Neural progenitor cell (in vitro differentiated cells): ENCODE measurements at places on chromosomes 11 and 22.

- no peak for DNase-seq
Measured at GRCh38 chr11:33646168-33646567, 54.5 kb downstream of the C11orf91 start.

GRCh38 chr11:5596607-5597201 lies at the start of gene TRIM6:
TRIM6 (plus strand) TSS chr11:5596637; CDS start chr11:5596898, 261 bp downstream.
- peak; percentile 79 for DNase-seq

DNA sequence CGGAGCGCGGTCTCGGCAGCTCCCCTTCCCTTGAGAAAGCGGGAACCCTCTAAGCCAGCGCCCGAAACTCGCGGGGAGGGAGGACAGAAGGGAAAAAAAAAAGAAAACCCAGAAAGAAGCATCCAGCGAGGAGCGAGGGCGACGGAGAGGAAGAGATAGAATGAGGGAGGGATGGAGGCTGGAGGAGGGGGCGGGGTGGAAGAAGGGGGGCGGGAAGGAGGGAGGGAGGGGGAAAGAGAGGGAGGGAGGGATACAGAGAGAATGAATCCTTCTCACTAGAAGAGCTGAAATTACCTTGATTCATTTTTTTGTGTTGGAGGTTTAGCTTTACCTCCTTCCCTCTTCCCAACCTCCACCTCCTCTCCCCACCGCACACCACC lies 19.3 kb upstream of the BDNF start:
- DNase-seq: no peak

DNA sequence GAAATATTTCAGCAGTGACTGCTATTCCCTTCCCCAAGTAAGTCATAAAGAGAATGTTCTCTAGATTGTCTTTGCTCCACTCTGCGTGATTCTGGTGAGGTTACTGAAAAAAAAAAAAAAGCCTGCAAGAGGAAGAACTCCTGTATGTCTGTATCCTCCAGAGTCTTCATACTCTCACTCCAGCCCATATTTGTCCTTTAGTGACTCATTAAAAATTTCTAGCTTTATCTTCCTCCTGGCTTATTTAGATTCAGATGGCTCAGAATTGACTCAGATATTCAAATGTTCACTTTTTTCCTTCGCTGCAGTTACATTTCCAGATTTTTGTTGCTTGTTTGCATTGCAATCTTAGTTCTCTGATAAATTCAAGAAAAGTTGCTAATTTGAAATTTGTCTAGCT lies 76.3 kb upstream of the CNTN5 start:
- no peak for DNase-seq

DNA sequence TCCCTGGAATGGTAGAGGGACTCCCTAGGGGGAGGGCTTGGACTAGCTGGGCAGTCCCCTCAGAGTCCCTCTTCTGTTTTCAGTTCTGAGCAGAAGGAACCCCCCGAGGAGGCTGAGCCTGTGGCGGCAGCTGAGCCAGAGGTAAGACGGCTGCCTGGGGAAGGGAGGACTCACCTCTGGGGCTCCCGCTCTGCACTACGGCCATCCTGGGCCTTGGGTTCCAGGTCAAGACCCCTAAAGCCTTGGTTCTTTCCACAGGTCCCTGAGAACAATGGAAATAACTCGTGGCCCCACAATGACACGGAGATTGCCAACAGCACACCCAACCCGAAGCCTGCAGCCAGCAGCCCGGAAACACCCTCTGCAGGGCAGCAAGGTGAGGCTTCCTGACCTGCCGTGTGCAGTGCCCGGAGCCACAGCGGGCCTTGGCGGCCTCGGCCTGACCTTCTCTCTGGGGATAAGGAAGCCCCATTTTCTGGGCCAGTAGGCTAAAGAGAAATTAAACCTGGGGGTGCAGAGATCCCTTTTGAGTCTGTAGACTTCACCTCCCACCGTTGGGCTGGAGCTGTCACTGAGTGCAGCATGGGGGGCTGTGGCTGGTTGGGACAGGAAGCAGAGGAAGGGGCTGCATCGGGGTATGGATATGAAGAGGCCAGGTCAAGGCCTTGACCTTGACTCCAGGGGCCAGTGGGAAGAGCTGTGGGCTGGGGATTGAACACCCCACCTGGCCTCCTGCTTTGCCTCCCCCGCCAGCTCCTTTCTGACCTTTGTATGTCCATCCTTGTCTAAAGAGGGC lies 15.0 kb downstream of the INCENP start:
- no peak for DNase-seq

- DNase-seq: no peak
Measured at GRCh38 chr11:129580278-129580677, 204.6 kb downstream of the BARX2 start.

DNA sequence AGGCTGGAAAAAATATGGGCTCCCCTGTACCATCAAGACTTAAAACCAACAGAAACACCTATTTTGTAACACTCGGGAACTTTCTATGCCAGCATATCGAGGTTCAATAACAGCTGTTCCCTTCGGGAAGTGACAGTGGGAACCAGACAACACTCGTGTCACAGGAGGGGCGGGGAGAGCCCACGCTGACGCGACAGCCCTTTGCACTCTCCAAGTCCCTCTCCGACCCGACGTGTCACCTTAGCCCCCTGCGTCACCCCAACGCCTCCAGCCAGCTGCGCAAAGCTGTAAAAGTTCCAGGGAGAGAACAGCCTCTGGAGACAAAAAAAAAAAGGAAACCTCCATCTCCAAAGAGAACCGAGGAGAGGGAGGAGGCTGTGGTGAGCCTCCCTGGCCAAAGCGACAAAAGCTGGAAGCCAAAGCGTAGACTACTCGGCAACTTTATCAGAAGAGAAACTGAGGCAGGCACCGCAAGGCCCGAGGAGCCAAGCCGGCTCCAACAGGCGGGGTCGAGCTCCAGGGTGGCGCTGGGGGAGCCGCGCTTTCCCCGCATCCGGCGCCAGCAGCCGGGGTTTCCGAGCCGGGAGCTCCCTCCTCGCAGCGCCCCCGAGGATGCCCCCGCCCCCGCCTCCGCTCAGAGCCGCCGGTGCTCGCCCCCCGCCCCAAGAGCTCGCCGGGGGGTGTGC lies 751 bp downstream of the ARFGAP3 start:
- DNase-seq: peak; percentile 42

DNA sequence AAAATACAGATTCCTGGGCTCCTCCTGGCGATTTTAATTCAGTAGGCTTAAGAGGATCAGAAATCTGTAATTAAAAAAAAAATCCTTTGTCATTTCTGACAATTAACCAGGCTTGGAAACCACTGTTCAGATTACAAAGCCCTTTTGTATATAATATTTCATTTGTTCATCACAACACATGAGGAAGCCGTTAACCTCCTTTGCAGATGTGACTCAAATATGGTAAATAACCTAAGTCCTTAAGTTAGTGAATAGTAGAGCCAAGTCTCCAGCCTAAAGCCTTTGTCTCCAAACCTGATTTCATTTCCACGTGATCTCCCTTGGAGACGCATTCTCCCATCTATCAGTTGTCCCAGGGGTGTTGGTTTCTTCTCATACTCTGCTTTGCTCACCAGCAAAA lies 67.6 kb downstream of the UBASH3B start:
- no peak for DNase-seq

DNA sequence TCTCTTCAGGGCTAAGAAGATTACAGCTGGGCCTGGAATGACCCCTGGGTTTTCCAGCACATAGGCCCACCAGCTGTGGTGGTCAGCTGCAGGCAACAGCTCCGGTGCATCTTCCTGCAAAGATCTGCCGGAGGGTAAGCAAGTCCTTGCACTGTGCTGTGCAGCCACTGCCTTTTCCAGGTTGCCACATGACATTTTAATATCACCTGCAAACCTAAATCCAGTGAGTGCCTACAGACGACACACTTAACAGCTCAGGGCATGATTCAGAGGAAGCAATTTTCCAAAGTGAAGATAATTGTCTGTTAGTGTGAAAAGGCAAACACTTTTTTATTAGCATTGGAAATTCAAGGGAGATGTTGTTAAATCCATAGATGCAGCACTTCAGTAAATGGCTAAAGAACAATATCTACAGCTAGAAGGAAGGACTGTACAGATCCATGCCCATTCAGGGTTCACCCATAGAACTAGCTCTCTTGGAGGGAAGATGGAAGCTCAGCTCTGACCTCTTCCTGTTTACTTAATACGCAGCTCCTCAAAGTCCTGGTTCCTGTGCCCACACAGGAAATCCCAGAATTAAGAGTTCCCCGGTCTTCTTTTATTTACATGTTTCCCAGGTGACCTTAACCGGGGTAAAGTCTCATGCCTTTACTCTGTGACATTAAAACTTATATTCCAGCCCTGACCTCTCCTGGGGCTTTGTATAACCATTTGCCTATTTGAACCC lies 13.3 kb upstream of the NRIP3 start:
- peak; percentile 13 for DNase-seq

DNA sequence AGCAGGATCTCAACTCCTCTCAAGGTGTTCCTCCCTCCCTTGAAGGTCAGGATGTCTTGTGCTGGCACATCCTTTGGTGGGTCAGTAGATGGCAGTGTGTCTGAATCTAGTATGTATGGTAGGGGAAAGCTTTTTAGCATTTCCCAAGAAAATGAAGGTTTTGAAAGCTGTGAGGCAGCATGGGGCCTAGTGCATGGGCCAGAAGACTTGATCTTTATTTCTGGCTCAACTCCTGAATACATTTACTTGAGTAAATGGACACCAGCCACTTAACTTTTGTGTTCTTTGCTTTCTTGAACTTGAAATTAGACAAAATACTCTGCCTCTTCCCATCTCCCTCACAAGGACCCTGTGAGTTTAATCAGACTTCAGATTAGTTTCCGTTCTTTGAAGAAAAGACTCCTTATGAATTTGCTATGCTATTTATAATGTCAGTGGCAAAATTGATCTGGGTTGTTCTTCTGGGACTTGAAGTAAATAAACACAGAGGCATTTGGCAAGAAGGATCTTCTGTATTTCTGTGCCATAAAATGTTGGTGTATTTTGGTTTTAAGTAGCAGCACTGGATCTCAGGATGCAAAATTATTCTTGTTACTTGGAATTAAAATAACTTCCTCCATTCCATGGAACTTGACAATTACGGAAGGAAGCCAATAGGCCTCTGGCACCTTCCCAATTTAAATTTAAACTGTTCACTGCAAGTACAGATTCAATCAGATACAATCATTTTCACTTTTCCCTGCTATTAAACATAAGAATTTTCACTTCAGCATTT lies 288.8 kb downstream of the CASP12 start:
- peak; percentile 65 for DNase-seq

DNA sequence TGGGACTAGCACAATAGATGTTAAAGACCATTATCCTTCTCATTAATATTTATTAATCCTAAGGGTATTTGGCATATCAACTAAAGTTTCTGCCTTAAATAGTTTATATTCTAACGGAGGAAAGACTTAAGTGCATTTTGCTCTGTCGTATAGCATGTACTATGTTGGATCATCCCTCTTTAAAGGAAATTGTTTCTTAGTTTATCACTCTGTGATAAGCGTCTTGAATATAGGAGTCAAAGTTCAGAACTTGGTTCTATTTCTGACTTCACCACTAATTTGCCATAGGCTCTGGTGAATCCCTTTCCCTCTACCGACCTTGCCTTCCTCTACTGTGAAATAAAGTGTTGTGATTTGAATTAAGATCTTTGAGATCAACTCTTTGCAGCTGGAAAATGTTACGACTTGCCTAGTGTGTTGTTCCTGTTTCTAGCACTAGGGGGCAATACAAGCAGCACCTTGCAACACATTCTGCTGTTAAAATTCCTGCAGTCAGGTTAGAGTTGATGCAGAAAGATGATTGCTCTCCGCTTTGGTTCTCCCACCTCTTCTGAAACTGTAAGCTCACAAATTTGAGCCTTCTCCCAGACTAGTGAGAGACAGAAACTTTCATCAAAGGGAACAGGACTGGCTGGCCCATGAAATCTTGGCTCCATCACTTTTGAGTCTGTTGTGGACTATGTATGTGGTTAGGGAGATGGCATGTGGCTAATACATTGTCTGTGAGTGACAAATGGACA lies 27.8 kb upstream of the ZNRF3 start:
- DNase-seq: peak; percentile 74

DNA sequence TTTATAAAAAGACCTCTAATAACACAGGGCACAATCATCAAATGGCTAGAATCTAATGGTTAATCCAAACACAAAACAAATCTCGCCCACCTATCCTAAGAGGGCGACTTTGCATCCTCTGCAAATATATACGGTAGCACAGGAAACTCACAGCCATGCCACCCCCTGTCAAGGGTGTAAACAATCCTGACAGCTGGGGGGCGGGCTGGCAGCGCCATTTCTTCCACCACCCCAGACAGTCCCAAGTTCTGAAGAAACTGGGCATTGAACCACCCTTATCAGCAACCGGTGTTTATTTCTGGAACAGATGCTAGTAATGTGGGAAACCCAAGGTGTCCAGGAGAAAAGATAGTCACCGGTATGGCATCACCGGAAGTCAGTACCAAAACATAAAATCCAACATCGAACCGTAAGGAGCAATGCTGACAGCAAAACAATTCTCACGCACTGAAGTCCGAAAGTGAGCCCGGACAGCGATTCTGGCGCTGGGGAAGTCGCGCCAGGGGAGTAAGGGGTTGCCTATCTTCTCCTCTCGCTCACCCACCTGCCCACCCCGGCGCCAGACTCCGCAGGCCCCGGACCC lies 825 bp downstream of the FBXO3 start:
- peak; percentile 11 for DNase-seq

DNA sequence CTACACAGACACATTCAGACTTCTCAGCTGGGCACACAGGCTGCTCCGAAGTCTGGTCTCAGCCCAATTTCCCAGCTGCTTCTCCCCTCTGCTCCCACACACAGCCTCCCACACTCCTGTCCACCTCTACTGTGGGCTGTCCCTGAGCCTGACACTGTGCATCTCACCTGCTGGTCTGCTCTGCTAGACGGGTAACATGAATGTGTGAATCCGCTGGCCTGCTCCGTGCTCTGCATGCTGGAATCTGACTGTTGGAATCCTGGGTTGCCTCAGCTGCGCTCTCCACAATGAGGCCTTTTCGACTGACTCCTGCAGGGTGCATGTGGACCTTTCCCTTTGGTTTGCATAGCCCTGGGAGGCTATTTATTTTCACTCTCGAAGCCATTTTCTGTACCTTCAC lies 489.5 kb upstream of the B3GAT1 start:
- DNase-seq: peak; percentile 44

DNA sequence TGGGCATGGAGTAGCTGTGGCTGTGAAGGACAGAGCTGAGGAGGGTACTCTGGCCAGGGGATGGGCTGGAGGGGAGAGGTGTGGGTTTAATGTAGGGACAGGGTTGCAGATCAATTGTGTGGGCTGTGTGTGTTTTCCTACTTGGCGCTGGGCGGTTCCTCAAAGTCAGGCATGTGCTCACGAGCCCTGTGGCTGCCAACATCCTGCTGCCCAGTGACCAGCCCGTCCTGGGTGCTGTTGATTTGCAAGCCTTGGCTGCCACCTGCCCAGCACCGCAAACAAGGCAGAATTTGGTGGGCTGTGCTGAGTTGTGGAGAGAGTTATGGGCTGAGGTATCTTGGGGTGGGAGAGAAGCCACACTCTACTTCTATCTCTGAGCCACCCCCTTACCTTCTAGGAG lies 69.2 kb downstream of the SCN3B start:
- DNase-seq: no peak

DNA sequence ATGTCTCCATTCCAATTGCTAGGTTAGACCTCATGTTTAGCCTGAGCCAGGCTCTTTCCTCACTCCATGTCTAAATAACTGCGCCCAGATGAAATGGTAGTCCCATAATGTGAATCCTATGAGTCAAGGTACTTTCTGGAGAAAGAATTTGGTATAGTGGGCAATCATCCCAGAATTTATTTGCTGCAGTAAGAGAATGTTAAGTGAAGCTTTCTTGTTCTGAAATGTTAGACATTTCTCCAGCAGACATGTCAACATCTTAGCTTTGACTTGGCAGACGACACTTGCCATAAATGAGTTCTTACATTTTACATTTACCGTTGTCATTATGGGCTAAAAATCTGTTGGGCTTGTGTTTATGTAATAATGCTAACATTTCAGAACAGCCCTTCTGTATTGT lies 165.2 kb downstream of the PGR start:
- DNase-seq: no peak
